ENCODE measurements at places on chromosomes 7 and 10. TPM values are rescaled to one million over a fixed set of nuclear protein-coding genes. Genes with fewer than 3 reads are reported as not detected.

Gene GDF2
- total RNA-seq = not detected

Gene ZNF365
- not detected for total RNA-seq

DNA sequence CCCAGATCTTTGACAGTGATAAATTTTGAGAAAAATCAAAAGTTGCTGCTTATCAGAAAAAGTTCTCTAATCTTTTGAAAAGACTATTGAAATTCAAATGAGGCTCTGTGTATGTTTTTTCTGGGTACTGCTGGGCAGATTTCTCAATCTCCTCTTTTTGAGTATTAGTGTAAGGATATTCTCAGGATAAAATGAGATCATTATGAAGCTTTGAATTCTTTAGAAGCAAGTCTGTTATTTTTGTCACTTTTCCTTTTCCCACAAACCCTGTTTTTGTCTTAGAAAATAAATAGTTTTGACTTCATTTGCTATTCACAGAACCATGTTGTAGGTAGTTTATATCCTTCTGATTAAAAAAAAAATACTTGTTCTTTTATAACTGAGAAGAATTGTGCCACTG is 7.9 kb downstream of the STAM start:
- no peak for DNase-seq

GRCh38 chr10:84225427-84226173 is at the start of gene LRIT2:
Gene LRIT2 (minus strand): TSS chr10:84225544. CDS start chr10:84225520, 24 bp downstream.
- DNase-seq = no peak

GRCh38 chr7:20598459-20599309 is 16.8 kb upstream of the ABCB5 start:
- DNase-seq = no peak

Gene ZNF680
- total RNA-seq = 14.6 TPM

GRCh38 chr7:1725199-1725690 is 55.2 kb downstream of the ELFN1 start:
- DNase-seq = no peak

- DNase-seq = no peak
Measured at GRCh38 chr10:117534321-117535297, 7.9 kb upstream of the EMX2 start.

DNA sequence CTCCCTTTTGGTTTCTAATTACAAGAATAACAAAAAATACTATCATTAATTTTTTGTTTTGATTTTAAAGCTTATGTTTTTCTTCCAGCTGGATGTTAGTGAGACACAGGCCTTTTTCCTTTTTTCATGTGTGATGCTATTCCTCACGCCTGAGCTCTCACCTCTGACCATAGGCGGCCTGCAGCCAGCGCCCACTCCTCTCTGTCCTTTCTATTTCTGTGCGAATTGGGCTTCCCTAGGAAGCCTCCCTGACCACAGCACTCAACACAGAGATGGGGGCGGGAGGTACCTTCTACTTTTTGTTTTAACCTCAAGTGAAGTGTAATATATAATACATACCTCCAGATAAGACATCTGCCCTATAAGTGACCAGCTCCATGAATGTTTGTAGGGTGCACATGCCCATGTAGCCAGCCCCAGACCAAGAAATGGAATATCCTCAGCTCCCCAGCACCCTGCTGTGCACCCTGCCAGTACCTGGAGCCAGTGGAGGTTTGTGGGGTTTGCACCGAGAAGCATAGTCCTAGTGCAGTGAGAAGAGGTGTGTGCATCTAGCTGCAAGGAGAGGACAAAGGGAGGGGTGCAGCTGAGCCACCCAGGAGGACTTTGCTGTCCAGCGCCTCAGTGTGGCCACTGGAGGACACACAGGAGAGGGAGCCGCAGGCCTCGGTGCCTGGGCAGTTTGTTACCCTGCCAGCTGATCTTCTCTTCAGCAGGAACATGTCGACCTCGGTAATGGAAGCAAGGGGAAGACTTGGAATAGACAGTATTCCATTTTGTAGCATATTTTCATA is 38.5 kb downstream of the BNIP3 start:
- no peak for DNase-seq

DNA sequence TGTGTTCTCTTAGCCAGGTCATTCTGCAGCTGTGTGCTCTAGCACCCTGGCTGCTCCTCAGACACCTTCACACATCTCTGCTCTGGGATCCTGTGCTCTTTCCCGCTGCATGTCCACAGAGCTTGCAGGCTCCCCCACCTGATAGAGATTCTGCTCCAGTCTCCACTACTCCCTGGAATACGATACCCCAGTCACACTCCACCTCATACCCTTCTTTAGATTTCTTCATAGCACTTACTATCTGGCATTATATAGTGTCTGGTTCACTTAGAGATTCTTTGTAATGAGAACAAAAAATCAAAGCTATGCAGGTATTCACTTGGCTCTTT is 88.0 kb downstream of the CELF2 start:
- DNase-seq = no peak

DNA sequence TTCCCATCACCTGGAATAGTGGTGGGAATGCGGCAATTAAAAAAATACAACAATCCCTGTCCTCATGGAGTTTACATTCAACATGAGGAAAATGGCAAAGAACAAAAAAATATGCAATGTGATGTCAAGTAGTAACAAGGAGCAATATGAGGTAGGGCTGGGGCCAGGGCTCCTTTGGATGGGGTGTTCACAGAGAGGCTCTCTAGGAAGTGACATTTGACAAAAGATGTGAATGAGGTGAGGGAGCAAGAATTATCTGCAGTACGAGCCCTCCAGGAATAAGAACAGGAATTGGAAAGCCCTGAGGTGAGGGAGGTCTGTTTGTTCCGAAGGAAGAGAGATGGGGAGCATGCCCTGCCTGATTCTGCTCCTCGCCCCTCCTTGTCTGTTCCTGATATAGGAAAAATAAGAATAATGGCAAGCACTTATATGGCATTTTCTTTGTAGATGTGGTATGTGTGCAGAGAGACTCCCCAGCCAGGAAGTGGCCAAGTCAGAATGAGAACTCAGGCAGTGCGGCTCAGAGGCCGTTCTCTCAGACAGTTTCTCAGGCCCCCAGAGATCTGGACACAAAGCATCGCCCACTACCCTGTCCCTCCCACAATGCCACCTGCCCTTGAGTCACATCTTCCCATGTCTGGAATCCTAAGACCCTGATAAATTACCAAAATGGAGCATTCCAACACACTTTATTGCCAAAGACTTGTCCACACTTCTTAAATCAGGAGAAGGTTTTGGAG is 105.6 kb downstream of the APBB1IP start:
- DNase-seq = no peak

DNA sequence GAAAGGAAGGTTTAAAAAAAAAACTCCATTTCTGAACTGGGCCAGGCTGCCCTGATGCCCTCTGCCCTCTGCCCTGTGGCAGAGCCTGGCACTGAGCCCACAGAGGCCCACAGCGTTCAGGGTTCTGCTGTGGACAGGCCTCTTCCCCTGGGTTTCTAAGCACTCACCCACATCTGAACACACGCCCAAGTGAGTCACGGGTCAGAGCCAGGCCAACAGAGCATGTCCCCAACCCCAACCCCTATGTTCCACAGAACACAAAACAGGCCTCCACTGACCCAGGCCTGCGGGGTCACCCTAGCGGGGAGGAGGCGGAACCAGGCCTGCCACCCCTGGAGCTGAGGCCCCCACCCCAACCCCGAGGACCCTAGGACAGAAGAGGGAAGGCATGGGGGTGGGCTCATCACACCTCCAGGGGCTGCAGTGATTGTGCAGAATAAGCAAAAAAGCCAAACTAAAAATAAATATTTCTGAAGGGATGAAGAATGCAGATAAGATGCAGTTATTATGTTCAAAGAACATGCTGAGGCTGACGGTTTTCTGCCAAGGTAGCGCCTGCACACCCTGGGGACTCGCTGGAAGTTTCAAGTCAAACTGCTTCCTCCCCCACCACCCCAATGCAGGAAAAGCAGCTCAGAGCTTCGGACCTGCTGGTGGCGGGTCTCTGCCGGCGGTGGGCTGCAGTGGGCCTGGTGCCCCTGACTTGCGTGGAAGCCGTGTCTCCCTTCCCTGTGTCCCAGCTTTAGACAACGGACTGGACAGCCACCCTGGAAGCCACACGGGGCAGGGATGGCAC is 5.4 kb downstream of the WDR86 start:
- no peak for DNase-seq

- DNase-seq = no peak
Measured at GRCh38 chr10:75910032-75910431, 478.6 kb downstream of the LRMDA start.

GRCh38 chr10:46014683-46015405 is 15.6 kb downstream of the NCOA4 start:
- DNase-seq = no peak

DNA sequence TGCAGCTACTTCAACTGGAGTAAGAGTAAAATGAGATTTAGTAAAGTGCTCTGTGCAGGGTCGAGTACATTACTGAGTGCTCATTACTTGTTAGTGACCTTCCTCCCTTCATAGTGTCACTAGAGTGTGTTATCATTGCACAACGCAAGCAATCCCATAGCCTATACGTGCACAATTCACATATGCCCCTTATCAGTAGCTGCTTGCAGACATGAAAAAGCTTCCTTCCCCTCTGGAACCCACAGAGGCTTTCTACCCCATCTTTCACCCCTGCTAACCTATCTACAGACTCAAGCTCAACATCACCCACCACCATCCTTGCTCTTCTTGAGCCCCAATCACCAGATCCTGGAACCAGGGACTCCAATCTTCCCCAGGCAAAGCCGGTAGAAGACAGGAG is 59.3 kb downstream of the C7orf25 start:
- no peak for DNase-seq

Gene HOXA10
- total RNA-seq = not detected

GRCh38 chr7:83691095-83691494 is 42.2 kb upstream of the SEMA3E start:
- no peak for DNase-seq

Gene SLC35G1
- total RNA-seq = 3.3 TPM

Gene TRDMT1
- total RNA-seq = 9.4 TPM

GRCh38 chr10:119421891-119422681 is 120.4 kb downstream of the RGS10 start:
- no peak for DNase-seq

DNA sequence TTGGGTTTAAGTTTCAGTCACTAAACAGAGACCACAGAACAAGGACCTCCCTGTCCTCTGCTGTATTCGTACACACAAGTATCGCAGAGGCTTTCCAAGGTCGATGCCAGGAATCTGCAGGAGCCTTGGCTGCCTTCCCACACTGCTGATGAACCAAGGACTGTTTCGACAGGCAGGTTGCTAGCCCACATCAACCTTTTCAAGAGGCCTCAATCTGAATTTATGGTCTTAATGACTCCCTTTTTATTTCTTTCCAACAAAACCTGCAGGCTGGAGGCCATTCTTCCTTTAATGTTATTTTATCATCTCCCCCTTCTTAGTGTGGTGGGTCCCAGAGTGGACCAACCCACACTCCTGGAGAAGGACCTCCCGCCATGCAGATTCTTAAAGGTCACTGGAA is 45.6 kb downstream of the JCAD start:
- no peak for DNase-seq

Gene CFAP70
- 0.36 TPM for total RNA-seq

Gene NT5C3A
- total RNA-seq = 53.5 TPM

GRCh38 chr7:134784251-134785049 is 5.0 kb downstream of the CALD1 start:
- DNase-seq = no peak

DNA sequence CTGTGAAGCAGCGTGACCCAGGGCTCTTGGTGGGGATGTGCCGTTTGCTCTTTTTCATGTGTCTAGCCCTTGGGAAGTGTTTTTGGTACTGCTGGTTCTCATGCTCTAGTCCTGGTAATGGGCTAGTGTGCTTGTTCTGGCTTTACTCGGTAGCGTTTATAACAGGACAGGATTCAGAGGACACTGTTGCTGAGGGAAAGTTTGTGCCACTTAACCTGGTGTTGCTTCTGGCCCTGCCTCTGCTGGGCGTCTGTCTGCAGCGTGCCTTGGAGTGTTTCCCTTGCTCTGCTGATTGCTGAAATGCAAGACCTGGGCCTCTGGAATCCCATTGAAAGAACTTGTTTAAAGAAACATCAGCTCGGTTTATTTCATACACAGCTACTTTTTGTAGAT is 35.0 kb downstream of the INPP5A start:
- no peak for DNase-seq

DNA sequence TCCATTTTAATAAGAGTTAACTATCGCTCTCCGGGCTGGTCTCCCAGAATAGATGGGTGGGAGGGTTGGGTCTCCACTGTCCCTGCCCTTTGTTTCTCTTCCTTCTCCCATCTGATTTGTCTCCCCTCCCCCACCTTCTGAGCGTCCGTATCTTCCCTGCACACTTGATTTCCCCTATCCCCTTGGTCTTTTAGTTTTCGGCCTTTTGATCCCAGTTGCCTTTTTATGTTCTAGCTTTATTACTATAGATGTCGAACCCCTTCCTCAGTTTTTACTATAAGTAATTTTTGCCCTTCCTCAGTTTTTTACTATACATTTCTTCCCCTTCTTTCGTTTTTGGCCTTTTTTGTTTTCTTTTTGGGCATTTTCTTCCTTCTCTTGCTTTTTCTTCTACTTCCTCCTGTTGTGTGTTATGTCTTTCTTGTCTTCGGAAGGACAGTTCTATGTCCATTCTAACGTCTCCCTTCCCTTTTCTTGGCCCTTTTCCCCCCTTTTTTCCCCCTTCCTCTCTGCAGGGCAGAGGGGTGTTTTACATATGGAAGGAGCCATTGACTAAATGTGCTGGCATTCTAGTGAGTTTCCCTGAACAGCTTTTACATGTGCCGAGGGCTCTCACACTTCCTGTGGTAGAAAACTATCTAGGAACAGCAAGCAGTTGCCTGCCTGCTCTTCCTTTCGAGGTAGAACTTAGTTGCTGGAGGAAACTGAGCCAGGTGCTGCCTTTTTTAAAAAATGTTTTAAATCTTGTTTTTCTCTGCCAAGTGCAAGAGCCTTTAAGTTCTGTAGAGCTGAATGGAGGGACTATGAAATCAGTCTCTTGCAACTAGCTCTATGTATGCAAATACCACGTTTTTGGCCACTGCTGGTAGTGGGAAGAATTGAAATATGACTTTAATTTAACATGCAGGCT is 2.8 kb downstream of the TET1 start:
- DNase-seq = no peak

DNA sequence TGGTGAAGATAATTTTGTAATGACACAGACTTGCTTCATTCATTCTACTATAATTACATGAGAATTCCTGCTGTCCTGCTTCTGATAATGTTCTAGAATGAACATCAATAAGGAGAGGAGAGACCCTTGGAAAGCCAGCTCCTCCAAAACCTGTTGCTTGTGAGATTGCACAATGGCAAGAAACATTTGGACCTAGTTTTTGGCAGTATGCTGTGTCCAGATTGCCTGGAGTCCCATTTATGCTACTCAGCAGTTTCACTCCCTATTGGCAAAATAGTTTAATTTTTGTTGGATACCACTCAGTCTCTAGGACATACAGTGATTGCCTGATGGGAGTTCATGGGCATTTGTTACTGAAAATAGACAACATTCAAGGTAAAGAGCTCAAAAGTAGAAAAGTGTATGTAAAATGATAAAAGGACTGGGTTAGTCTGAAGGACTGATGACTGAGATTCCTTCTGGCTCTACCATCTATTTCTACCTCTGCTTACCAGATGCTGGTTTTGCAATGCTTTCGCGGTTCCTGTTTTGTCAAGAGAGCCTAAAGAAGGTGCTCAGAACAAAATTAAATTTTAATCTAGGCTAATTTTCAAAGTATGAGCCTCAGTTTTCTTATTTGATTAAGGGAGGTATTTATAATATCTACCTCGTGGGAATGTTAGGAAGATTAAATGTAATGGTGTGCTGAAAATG is 8.0 kb upstream of the ACTR3B start:
- DNase-seq = no peak
